ENCODE measurements at places on chromosomes 4 and X. TPM values are rescaled to one million over a fixed set of nuclear protein-coding genes. Genes with fewer than 3 reads are reported as not detected.

The TMEM165 gene
- 145 TPM for total RNA-seq

- no peaks in the 10 kb centered on the region for H3K36me3 ChIP-seq
- H3K27ac ChIP-seq = no peak overlapping the region
- no peaks in the 10 kb centered on the region for H3K27me3 ChIP-seq
- DNase-seq = no peak
- no peaks in the 10 kb centered on the region for H3K4me1 ChIP-seq
Observed at GRCh38 chr4:24796620-24797019, 1.2 kb downstream of the SOD3 start.

- no peak overlapping the region for H3K27ac ChIP-seq
- H3K27me3 ChIP-seq = no peaks in the 10 kb centered on the region
- DNase-seq = no peak
- no peaks in the 10 kb centered on the region for H3K36me3 ChIP-seq
Observed at GRCh38 chr4:154511981-154512380, 20.4 kb upstream of the DCHS2 start.

- H3K4me3 ChIP-seq = no peak overlapping the region
- no peaks in the 10 kb centered on the region for H3K36me3 ChIP-seq
- H3K27ac ChIP-seq = no peak overlapping the region
Observed at GRCh38 chr4:52825460-52826090, 36.5 kb upstream of the RASL11B start.

DNA sequence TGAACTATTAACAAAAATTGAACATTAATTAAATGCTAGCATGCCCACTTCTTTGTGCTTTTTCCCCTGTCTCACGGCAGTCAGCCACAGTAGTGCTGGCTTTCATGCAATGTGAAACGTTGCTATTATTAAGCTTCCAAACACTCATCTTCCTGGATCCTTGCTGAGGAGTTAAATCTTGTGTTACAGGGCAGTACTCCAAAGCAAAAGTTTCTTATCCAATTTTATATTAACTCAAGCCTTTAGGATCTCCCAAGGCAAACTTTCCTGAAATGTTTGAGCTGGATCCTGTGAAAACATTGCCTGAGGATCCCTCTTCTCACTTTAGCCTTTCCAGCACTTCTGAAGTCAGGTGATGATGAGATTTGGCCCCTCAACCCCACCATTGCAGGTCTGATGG lies 1454.8 kb downstream of the FSTL5 start:
- H3K36me3 ChIP-seq = no peaks in the 10 kb centered on the region
- H3K4me1 ChIP-seq = no peaks in the 10 kb centered on the region
- H3K27ac ChIP-seq = no peak overlapping the region
- no peak for DNase-seq
- H3K4me3 ChIP-seq = no peak overlapping the region

DNA sequence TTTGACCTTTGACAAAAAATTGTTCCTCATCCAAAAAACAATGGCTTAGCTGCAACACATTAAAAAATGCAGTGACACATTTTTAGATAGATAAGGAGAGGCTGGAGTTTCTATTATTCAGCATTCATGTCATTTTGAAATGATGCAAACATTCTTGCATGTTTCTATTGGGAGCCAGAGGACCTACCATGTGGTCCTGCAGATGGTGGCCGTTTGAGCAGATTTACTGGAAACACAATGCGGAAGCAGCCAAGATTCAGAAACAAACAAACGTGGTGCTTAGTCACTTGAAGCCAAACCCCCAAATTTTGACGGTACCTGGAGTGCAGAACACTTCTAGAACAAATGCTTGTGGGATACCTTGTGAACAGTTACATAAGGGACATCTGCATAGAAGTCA lies 456.7 kb downstream of the PCDH18 start:
- H3K27ac ChIP-seq = no peak overlapping the region
- H3K4me3 ChIP-seq = no peak overlapping the region
- H3K36me3 ChIP-seq = peaks cover 1% of the 10 kb centered on the region
- no peak for DNase-seq
- H3K27me3 ChIP-seq = no peaks in the 10 kb centered on the region
- no peaks in the 10 kb centered on the region for H3K4me1 ChIP-seq
